MM.1S (cell line): ENCODE measurements at places on chromosomes 12 and 14.
A peak's percentile ranks its signal among the peaks of the same experiment; 100 is the strongest.

- peak; percentile 58 for DNase-seq
- H3K36me3 ChIP-seq, result no peaks in the 10 kb centered on the region
- peak overlapping the region; percentile 45; the same call in 1 of the 2 replicates for H3K27ac ChIP-seq
- no peak overlapping the region for H3K4me3 ChIP-seq
Measured at GRCh38 chr12:78457938-78458337, 406.6 kb upstream of the SYT1 start.

DNA sequence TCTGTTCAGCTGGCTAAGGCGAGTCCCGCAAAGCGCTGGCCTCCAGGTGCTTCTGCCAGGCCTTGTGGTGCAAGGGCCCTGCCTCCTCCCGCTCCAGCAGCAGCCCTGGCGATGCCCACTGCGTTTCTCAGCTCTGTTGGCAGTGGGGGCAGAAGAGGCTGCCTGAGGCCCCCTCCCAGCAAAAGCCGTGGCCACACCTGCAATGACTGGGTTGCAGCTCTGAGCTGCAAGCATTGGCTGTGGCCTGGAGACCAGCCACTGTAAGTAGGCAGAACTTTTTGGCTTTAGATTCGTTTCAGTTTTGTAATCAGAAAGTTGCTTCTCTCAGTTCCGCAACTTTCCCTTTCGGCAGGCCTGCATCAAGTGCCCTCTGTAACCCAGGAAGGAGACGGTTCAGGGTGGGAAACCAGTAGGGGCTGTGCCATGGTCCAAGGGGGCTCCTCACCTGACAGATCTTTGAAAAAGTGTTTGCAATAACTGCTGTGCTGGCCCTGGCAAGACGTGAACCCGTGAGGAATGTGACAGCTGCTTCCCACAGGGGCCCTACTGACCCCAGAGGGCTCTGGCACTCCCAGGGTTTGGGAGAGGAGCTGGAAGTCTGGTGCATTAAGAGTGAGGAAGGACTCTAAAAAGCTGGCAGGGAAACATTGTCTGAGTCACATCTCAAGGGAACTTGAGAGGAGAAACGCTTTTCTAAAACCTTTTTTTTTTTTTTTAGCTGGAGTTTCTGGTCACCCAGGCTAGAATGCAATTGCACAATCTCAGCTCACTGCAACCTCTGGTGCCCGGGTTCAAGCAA is 54.5 kb upstream of the MAX start:
- H3K36me3 ChIP-seq, result no peaks in the 10 kb centered on the region
- 0 out of 2 replicates have a peak, but pooled peaks cover 8% of the 10 kb centered on the region for H3K4me1 ChIP-seq
- peaks cover 24% of the 10 kb centered on the region for H3K27me3 ChIP-seq
- peak; percentile 64 for DNase-seq

GRCh38 chr14:92958373-92959188 is 35.6 kb downstream of the CHGA start:
- no peaks in the 10 kb centered on the region for H3K4me1 ChIP-seq
- H3K27me3 ChIP-seq, result no peaks in the 10 kb centered on the region
- no peak for DNase-seq
- no peak overlapping the region for H3K4me3 ChIP-seq
- no peaks in the 10 kb centered on the region for H3K36me3 ChIP-seq

- no peaks in the 10 kb centered on the region for H3K27me3 ChIP-seq
- H3K4me3 ChIP-seq, result no peak overlapping the region
- peak; percentile 58 for DNase-seq
- peak overlapping the region; percentile 93; the same call in 1 of the 2 replicates for H3K27ac ChIP-seq
Measured at GRCh38 chr12:19893514-19893913, 454.2 kb downstream of the AEBP2 start.

GRCh38 chr14:52010173-52010693 is 20.9 kb downstream of the RTRAF start:
- H3K27me3 ChIP-seq, result no peaks in the 10 kb centered on the region
- no peaks in the 10 kb centered on the region for H3K4me1 ChIP-seq
- no peak overlapping the region for H3K4me3 ChIP-seq
- no peak overlapping the region for H3K27ac ChIP-seq
- no peaks in the 10 kb centered on the region for H3K36me3 ChIP-seq

GRCh38 chr14:75196468-75196867 is 20.1 kb upstream of the TMED10 start:
- no peaks in the 10 kb centered on the region for H3K4me1 ChIP-seq
- H3K27me3 ChIP-seq, result no peaks in the 10 kb centered on the region
- no peak for DNase-seq
- no peaks in the 10 kb centered on the region for H3K36me3 ChIP-seq
- H3K4me3 ChIP-seq, result no peak overlapping the region
